ENCODE measurements at places on chromosomes 5 and 9.

- no peak for DNase-seq
These were observed 97.5 kb downstream of the HSPA4 start for GRCh38 chr5:133149345-133149744.

GRCh38 chr9:81886665-81887064 lies 41.6 kb upstream of the SPATA31D4 start:
- no peak for DNase-seq

GRCh38 chr5:73663860-73664240 lies 37.9 kb downstream of the ARHGEF28 start:
- no peak for DNase-seq

DNA sequence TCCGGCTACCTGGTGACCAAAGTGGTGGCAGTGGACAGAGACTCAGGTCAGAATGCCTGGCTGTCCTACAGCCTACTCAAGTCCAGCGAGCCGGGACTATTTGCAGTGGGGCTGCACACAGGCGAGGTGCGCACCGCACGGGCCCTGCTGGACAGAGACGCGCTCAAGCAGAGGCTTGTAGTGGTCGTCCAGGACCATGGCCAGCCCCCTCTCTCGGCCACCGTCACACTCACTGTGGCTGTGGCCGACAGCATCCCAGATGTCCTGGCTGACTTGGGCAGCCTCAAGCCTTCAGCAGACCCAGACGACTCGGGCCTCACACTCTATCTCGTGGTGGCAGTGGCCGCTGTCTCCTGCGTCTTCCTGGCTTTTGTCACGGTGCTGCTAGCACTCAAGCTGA lies 2.1 kb downstream of the PCDHGA4 start:
- no peak for DNase-seq

DNA sequence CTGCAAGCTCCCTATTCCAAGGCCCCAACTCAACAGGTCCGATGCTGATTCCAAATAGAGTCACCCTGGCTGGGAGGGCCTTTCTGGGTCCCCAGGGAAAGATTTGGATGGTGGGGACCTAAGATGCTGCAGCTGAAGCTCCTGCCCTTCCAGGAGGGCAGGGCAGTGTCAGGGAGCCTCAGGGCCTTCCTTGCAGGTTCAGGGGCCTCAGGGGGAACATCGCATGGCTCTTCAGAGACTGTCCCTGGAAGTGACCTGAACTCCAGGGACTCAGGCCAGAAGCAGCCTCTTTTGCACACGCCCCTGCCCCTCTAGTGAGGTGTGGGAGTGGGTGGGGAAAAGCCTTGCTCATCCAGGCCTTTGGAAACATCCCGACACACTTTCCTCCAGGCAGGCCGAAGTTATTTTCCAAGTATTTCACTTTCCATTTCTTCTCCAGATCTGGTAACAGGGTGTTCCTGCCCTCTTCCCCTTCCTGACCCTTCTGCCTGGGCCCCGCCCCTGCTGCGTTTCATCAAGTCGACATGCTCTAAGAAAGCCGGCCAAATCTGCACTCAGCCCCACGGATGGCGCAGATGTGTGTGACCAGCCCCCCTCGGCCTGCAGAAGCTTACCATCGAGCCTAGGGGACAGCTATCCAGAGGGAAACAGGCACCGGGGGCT lies 159.5 kb downstream of the FGF18 start:
- DNase-seq = no peak

DNA sequence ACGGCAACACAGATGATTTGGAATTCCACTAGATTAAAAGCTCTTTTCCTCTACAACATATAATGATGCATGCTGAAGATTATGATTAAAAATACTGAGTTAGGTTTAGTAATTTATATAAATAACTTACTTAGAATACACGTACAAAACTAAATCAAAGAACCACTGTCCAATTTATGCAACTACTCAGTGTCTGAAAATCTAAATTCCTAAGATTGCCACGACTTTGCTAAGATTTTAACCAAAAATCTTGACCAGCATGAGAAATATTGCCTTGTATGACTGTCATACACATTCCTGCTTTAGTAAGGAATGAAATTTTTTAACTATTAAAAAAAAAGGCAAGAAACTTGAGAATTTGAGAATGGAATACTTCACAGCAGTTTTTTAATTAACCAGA lies 292.4 kb downstream of the ZNF608 start:
- no peak for DNase-seq

DNA sequence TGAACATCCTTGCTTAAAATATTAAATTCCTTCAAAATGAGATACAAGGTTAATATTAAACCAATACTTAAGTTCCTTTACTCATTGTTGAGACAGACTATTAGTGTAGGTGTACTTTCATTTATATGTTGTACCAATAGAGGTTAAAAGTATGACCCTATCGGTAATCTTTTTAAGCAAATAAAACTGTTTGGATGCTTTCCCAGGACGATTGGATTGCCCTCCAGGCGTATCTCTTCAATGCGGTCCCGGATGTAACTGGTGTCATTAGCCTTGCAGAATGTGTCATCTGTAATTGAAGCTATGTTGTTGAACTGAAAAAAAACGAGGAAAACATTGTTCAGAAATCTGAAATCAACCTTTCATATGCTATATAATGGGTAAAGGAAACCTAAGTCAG lies 18.9 kb downstream of the OGN start:
- DNase-seq = no peak

DNA sequence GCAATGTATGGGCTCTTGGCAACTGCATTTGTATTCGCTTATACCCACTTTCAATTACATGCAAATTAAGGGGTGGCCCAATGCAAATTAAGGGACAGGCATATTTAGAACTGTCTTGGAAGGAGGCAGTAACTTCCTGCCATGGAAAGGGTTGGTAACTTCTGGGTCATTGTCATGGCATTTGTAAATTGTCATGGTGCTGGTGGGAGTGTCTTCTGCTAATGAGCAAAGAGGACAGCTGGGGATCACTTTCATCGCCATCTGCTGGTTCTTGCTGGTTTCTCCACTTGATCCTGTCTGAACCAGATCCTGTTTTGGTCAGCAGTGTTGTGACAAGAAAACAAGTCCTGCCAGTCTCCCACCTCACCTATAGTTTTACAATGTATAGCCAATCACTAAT lies 23.3 kb upstream of the UGT3A2 start:
- DNase-seq = no peak

- no peak for DNase-seq
These were observed 50.9 kb downstream of the KCNIP1 start for GRCh38 chr5:170554521-170555267.

GRCh38 chr5:15431923-15432322 lies 68.1 kb upstream of the FBXL7 start:
- DNase-seq = no peak

- DNase-seq = no peak
These were observed 83.9 kb upstream of the CYLC2 start for GRCh38 chr9:102911185-102911584.

- no peak for DNase-seq
These were observed 182.7 kb downstream of the PBX3 start for GRCh38 chr9:125929846-125930245.

DNA sequence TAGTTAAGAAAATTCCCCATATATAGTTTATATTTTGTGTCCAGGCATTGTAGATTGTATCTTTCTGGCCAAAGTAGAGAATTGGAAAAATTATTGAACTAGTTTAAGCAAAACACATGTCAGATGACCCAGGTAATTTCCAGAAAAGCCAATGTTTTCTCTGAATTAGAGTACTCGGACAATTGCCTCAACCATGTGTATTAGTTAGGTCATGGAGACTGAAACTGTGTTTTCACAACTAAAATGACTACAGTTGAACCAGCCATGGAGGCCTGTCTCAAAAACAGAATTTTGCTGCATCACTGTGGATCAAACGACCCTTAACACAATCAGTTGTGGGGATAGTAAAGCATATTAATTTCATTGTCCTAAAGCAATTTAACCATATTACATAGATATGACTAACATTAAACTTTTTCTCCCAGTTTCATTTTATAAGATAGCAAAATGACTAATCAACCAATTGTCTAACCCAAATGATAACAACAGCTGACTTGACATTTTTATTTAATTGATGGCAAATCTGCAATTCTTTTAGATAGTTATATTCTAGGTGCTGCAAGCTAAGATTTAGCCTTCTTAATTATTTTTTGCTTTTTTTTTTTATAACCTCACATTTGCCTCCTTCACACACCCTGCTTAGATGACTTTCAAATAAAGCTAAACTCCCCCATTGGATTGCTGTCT lies 39.2 kb upstream of the SPDL1 start:
- DNase-seq = no peak

DNA sequence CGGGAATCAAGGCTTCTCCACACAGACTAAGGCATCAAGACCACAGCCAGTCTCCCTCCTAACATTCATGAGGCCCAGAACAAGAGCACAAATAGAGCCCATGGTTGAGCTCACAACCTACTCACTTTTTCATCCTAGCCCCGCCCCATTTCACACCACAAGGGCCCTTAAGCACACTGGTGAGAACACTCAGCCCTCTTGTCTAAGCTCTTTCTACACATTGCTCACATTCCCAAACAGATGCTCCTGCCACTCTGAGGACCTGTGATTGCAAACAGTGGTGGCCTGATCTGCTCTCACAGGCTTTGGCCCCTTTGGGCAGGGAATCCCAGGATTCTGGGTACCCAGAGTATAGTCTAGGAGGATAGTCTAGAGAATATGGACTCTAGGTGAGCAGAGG lies 54.0 kb downstream of the FEM1C start:
- DNase-seq = no peak

DNA sequence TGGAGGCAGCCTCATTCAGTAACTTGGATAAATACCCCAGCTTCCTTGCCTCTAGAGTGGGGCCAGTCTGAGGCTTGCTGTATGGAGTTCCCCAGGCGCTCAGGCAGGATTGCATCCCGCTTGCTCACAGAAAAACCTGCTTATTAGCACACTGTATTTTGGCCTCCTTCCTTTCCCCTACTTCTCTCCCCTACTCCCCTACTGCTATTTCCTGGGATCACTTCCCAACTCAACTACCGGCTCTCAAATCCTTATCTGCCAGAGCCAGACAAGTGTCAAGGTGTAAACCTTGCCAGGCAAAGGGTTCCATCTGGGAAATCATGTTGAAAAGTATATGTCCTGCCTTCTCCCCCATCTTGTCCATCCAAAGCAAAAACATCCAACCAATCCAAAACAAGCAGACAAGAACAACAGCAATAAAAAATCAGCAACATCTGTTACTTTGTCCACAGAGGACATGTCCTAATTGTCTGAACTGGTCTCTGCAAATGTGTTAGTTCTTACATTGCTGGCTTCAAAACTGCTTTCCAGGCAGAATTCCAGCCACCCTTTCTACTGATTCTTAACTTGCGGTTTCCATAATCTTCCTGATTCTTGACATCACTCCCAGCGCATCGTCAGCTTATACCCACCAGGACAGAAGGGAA lies 164.1 kb upstream of the SEMA6A start:
- DNase-seq = no peak

- no peak for DNase-seq
These were observed 81.3 kb downstream of the OXCT1 start for GRCh38 chr5:41788941-41789368.

- no peak for DNase-seq
These were observed 64.4 kb downstream of the PIK3R1 start for GRCh38 chr5:68279984-68280383.

DNA sequence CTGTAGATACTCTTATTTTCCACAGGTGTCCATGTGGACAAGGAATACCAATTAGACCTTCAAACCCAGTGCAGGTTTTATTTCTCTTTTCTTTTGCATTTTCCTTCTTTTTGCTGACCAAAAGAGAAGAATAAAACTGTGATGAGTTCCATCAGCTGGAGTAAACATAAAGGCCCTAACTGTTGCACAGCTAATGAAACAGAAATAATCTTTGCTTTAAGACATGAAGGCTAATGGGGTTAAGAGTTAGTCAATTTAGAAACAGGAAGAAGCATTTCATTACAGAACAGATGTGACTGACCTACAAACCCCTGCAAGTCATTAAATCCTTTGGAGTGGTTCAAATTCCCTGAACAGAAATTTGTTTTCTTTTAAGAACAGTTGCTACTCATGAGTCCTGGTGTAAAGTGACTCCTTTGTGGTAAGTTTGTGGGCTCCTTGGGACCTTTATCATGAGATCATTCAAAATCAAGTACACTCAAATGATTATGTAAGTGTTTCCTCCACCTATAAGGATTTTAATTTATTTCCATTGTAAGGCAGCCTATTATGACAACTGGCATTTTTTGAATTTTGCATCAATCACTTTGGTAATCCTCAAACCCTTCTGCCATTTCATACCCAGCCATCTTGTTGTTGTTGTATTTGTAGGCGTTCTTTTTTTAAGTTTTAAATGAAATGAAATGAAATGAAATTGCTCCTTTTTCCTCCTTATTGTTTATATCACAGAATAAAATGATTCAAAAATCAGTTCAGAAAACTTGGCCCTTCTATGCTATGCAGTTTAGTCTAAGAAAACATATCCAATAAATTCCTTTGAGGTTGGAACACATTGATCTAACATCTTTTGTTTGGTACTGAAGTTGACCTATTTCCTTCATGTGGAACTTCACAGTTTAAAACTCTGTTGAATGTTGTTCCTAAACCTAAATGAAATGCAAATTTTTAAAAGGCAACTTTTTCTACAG lies 1.3 kb downstream of the MINAR2 start:
- DNase-seq = no peak

GRCh38 chr5:134493461-134494055 lies 31.9 kb upstream of the JADE2 start:
- DNase-seq = no peak

DNA sequence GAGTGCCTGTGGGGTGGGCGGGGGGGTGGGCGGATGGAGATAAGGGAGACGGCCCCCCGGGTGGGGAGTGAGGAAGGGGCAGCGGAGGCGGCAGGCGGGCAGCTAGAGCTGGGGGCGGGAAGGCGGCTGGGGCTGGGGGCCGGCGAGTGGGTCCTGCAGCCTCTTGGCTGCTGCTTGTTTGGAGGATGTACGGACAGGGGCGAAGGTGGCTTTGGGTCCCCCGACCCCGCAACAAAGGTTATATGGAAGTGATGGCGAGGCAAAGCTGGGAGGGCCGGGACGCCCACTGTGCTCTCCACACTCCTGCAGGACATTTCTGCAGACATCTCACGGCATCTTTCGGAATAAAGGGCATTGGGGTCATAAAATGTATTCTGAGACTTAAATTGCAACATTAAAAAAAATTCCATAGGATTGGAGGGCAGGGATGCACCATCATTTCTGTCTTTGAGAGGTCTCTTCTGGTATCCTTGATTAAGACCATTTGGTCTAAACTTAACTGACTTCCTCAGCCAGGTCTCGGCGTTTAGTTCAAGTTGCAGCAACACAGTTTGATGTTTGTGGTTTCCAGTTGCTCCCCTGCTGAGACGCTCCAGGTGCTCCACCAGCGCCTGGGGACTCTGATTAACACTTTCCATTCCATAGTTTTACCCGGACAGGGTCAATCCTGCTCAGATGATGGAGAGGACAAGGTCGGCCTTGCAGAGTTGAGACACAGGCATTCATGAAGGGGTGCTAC lies 101.6 kb upstream of the SSBP2 start:
- no peak for DNase-seq

GRCh38 chr5:60538955-60539866 lies 160.8 kb downstream of the DEPDC1B start:
- DNase-seq = no peak

- no peak for DNase-seq
These were observed 60.2 kb upstream of the SRP19 start for GRCh38 chr5:112800891-112801290.
